ENCODE measurements at places on chromosomes 4 and X. TPM values are rescaled to one million over a fixed set of nuclear protein-coding genes. Genes with fewer than 3 reads are reported as not detected.

Gene FAM47E
- total RNA-seq: under 0.01 TPM

Gene AMOT
- total RNA-seq: 1.2 TPM

Gene XPNPEP2
- total RNA-seq: 1.7 TPM

Gene HTR2C
- total RNA-seq: not detected

Gene F8A3
- total RNA-seq: 3.5 TPM

Gene POU3F4
- not detected for total RNA-seq

Gene AFF2
- not detected for total RNA-seq

Gene EGFL6
- total RNA-seq: not detected

Gene EDA2R
- 16.1 TPM for total RNA-seq

Gene KIF4A
- 12.6 TPM for total RNA-seq

Gene PDE5A
- 45.8 TPM for total RNA-seq

Gene RTL5
- total RNA-seq: 0.58 TPM

Gene NEK1
- 8.1 TPM for total RNA-seq

Gene RAB39B
- not detected for total RNA-seq

Gene GRID2
- total RNA-seq: not detected

Gene CXXC4
- total RNA-seq: not detected

Gene PNMA3
- total RNA-seq: not detected

Gene C4orf50
- total RNA-seq: not detected

Gene CTPS2
- total RNA-seq: 11.9 TPM

Gene PSAPL1
- not detected for total RNA-seq

Gene MTNR1A
- not detected for total RNA-seq

Gene GYG2
- 8.1 TPM for total RNA-seq

Gene GPR119
- not detected for total RNA-seq

Gene FRMD7
- total RNA-seq: not detected

Gene SMR3B
- not detected for total RNA-seq

Gene SMIM31
- total RNA-seq: not detected

Gene BEND2
- not detected for total RNA-seq

Gene BRS3
- total RNA-seq: not detected

Gene SRPK3
- not detected for total RNA-seq

Gene HTN1
- total RNA-seq: not detected

Gene MAPK10
- total RNA-seq: 10.1 TPM

Gene HSFX1
- total RNA-seq: 0.18 TPM

Gene ARMCX6
- 38.9 TPM for total RNA-seq
